Renal cortex interstitium (tissue), 15 donors: ENCODE measurements at places on chromosomes 1 and 21. TPM values are rescaled to one million over a fixed set of nuclear protein-coding genes. Genes with fewer than 3 reads are reported as not detected.
A peak's percentile ranks its signal among the peaks of the same experiment; 100 is the strongest.

CA6 gene
- polyA plus RNA-seq, result 0.14 TPM

DNA sequence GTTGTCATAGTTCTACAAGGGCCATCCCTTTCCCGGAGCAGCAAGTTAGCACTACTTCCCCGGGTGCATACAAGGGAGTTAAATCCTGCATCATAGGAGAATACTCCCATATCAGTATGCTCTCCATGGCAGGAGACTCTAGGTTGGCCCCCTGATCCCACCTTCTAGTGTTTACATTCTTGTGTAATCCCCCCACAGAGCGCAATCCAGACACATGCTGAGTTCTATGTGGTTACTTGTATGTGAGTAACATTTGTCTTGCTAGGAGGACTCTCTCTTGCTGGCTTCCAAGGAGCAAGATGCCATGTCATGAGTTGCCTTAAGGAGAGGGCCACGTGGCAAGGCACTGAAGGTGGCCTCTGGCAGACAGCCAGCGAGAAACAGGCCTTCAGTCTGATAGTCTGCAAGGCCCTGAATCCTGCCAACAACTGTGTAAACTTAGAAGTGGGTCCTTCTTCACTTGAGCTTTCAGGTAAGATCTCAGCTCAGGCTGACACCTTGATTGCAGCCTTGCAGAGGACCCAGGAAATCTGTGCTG lies 155.3 kb downstream of the CDC7 start:
- DNase-seq, result no peak

OR1C1 gene
- polyA plus RNA-seq, result not detected

ANKRD35 gene
- 2.1 TPM for polyA plus RNA-seq

DNA sequence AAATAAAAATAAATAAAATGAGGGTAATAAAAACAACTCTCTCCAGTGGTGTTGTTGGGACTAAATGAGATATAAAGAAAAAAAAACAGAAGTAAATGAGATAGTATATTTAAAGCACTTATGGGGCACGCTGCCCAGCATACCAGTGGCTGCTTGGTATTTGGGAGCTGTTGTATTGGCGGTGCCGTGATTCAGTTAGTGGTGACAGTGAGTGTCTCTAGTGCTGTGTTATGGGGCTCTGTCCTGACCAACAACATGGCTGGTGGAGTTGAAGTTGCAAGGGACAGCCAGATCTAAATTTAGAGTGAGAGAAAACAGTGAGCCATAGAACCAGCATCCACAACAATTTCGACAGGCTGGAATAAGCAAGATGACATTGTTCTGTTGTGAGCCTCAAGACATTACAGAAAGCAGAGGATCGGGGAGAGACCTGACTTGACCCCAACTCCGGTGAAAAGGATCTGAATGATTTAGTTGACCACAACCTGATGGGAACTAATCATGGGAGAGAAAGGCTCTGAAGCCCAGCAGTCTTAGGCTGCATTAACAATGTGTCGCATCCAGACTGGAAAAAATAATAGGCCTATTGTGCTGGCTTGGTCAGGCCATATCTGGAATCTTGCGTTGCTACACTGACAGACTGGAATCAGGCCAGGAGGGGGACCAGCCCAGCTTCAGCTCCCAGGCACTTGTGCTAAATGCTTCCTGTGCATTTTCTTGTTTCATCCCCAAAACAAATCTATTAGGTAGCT lies 2.4 kb upstream of the MFSD2A start:
- no peak for DNase-seq

DNA sequence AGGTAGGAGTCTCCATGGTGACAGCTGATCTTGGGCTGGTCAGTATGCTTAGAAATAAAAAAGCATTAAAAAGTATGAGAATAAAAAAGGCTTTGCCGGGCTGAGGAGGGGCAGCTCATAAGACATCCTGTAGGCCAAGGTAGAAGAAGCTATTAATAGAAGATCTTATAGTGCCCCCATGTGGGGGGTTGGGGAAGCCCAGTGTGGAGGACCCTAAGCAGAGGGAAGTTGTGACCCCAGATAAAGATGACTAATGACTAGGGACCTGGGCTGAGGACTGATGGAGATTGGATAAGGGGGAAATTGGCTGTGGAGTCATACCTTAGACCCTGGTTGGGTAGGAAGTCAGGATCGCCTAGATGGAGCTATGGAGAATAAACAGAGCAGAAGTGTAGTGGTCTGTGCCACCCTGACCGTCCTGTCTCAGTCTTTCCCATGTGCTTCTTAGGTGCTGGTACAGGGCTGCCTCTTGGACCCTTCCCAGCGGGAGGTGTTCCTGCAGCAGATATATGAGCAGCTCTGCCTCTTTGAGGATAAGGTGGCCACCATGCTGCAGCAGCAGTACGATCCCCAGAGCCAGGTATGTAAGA lies 25.0 kb downstream of the SZT2 start:
- peak; percentile 36 for DNase-seq

DNA sequence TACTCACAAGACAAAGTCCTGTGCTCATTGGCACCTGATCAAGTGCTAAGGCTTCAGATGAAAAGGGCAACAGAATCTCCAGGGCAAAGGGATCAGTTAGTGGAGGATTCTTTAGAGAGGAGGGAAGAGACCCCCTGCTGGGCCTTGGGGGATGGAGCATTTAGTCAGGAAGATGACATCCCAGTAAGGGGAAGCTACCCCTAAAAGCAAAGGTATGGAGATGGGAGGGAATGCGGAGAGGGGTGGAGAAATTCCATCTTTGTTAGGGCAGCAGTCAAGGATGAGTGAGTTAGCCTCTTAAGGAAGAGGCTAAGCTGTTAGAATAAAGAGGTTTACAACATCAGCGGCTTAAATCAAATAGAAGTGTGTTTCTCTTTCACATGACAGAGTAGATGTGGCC lies 67.4 kb downstream of the ST6GALNAC3 start:
- DNase-seq, result no peak

C1orf94 gene
- polyA plus RNA-seq, result not detected

TSSK3 gene
- 3.6 TPM for polyA plus RNA-seq

DNA sequence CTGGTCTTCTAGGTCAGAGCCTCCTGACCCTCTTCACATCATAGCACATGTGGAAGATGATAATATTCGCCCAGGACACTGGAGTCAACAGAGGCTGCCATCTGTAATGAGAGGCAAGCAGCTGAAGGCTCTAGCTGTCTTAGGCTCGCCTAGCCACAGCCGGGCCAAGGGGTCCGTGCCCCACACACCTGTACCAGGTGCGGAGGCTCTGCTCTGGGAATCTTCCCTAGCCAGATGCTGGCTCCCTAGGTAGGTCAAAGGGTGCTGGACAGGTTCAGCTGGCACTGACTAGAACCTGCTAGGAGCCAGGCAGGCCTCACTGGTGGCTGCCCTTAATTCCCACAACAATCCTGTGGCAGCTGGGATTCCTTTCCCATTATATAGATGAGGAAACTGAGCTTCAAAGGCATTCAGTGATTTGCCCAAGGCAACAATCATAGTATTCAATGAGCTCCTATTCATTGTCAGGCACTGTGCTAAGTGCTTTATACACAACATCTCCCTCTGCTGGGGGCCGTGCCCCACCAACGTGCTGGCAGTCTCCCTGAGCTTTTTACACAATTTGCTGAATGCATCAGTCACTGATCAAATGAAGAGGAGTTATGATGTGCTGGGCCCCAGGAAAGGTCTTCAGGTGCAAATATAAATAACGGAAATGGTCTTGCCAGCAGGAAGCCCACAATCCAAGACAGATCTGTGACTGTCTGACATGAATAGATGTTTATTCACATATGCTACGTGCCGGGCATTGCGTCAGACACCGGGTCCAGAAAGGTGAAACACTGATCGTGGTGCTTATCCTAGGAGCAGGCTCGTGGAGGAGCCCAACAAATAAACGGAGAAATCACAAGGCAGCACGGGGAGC lies 58.0 kb downstream of the DDX20 start:
- no peak for DNase-seq

DNA sequence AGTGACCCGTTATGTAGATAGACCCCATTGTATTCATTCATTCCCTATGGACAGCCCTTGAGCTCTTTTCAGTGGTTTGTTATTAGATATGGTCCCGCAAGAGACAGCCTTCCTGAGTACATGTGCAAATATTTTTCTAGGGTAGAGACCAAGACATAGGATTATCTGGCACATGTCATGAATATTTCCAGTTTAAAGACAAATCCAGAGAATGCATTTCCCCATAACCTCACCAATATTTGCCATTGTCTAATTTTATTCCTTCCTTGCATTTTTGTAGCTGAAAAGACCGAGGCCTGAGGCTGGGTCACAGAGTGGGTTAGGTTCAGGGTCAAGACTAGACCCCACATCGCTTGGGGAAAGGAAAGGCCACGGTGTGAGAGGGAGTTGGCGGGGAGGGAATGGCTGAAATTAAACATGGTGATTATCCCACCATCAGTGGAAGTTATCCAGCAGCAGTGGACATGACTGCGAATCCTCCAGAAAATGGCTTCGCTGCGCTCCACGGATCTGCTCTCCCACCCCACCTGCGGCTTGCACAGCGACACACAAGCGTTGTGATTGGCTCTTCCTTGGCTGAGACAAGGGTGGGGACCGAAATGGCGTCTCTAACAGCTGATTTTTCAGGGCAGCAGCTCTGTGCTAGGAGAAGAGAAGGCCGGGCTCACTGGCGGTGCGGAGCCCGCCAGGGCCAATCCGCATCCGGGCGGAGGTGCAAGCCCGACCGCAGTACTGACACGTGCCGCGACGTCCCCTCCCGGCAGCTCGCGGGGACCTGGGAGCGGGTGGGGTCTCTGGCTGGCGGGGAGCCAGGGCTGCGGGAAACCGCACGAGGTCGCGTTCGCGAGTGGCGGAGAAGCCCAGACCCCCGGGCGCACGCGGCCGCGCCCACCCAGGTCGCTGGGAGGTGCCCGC lies 16.1 kb upstream of the STMN1 start:
- DNase-seq, result peak; percentile 32

- no peak for DNase-seq
Observed at GRCh38 chr1:14495996-14496395, 102.5 kb upstream of the KAZN start.

DNA sequence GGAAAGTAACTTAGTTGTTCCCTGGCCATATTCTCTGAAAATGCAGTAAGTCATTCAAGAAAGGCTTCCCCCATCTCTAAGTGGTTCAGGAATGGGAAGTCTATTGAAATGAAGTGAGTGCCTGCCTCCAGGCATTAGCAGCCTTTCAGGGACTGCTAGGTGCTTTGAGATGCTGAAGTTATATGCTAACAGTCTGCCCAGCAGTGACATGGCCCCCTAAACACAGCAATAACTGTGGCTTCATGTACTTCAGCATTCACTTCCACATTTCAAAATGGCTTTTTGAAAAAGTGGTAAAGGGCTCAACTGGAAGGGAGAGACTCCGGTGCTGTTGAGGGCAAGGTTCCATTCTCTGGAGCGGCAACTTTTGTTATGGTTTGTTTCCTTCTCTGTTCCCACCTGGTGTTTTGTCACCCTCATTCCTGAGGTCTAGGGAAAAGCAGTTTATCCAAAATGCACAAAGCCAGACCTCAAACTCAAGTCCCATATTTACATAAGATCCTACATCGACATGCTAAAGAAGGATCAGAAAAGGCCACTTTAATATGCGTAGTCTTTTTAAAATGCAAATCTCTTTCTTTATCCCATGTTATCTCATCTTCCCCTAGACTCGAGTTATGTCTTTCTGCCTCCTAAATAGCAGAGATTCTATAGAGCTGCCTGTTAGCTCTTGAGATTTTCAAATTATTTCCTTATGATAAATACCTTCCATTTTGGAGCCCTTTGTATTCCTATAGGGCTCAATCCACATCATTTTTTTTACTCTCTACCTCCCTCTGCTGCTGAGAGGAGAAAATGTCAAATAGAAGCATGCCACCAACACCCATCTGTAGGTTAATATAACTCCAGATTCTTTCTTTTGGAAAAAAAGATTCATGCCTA lies 34.2 kb upstream of the LRRC8C start:
- peak; percentile 13 for DNase-seq

DNA sequence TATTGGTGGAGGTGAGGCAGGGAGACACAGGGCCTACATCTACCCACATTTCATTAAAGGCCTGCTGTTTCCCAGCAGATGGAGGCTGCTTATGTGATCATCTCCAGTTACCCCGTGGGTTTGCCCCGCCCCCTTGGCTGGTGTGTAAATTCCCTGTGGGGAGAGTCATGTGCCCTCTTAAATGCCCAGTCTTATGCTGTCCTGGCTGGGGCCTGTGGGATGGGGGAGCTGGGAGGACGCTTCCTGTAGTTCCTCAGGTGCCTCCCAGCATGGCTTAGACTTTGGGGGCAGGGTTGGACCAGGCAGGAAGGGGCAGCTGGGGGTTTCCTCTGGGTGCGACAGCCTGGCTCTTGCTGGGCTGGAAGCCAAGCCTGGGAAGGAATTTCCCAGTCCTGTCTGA lies 15.5 kb upstream of the CITED4 start:
- no peak for DNase-seq

DNA sequence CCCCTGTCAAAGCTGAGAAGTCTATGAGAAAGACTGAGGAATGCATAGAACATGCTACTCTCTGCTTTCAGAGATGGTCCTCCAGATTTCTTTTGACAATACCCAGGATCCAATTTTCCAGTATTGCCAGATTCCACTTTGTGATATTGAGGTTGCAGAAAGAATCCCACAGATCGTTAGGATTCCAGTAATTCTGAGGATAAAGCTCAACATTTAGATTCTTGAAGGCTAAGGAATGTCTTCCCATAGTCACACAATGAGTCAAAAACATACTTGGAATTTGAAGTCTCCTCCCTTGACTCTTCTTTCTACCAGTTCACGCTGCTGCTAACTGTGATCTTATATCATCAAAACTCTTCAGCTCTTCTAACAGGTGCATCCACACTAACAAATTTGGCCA lies 57.1 kb downstream of the TNFSF18 start:
- no peak for DNase-seq

NKAIN1 gene
- polyA plus RNA-seq, result 3.1 TPM

DNA sequence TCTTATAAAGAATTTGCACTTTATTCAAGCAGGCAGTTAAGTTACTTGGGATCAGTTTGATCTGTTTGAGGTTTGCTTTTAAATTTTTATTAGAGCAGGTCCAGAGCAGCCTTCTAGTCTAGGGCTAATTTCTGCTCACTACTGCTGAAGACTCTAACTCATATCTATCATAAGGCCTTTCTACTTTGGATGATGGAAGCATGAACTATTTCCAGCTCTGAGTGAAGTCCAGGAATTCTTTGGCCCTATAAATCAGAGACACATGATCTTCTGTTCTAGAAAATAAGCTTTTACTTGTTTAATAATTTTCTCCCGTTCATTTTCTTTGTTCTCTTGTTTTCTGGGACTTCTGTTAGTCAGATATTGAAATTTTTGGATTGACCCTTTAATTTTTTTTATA lies 14.7 kb downstream of the NIBAN1 start:
- no peak for DNase-seq

DNA sequence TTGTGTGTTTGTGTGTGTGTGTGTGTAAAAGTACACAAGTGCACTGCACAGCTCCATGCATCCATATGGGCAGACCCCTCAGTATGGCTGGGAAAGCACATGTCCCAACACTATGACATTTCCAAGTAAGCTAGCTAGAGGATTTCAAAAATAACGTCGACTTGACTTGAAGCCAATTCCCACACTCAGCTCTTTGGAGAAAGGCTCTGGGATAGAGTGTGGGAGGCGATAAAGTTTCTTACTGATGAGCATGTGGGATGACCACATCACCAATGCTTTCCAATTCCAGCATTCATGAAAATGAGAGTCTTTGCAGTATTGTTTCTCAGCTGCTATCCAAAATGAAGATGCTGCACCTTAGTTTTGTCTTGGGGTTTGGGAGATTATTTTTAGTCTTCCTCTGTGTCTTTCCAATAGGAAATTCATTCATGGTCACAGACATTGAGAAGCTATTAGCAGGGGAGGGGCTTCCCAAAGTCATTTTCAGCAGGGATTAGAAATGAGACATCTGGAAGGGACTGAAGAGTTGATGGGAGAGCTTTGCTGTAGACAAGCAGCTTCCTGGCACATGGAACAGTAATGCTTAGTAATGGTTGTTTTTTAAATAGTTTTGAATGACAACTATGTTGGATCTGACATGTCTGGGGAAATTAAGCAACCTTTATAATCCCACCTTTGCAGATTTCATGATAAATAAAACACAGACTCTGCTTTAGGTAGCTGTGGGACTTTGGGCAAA lies 143.5 kb downstream of the ASTN1 start:
- no peak for DNase-seq

KIF17 gene
- 2.8 TPM for polyA plus RNA-seq
